ENCODE measurements at places on chromosomes 12 and 14. TPM values are rescaled to one million over a fixed set of nuclear protein-coding genes. Genes with fewer than 3 reads are reported as not detected.

- DNase-seq = no peak
These were observed 14.3 kb downstream of the MCRS1 start for GRCh38 chr12:49553512-49554088.

DNA sequence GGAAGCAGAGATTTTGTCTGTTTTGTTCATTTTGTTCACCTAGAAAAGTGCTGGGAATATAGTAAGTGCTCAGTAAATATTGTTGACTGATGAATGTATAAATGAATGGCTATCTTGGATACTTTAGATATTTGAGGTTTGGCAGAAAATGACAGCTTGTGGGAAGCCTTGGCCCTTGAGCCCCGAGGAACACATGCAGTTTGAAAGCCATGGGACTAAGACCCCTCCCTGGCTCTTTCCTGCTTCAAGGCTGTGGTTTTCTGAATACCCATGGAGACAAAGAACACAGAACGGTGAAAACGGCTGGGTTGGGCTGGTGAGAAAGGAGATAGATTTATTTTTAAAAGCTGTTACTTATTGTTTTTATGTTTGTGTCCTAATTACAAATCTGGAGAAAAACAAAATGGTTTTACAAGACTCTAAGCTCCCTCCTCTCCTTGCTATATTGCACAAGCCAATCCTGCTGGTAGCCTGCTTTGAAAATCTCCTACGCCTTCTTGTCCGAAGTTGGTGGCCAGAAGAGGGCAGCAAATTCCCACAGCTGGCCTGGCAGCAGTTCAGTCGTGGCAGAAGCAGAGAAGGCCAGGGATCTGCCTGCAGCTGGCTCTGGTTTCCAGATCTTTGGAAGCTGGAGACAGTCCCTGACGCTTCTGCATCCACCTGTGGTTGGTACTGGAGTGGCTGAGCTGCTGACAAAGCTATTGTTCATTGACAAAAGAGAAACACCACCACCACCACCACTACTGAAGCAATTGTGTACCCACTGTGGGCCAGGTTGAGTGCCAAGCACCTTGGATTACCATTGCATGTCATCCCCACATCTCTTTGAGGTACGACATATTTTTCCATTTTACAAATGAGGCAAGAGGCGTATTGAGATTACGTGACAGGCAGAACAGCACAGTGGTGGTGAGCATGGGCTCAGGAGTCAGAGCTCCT lies 5.2 kb upstream of the KRT85 start:
- peak; percentile 91 for DNase-seq

DNA sequence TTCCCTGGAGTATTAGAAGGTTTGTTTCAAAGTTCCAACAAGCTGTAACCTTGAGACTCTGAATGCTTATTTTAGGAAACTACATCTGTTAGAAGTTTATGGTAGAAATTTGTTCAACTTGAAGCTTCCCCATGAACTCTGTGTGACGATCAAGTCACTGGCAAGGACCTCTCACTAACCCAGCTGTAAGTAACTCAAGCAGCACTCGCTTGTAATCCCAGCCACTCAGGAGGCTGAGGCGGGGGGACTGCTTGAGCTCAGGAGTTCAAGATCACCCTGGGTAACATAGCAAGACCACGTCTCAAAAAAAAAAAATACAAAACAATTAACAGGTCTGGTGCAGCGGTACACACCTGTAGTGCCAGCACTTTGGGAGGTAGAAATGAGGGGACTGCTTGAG lies 25.6 kb downstream of the TESC start:
- no peak for DNase-seq

The LMNTD1 gene
- not detected for total RNA-seq

- no peak for DNase-seq
These were observed 4.9 kb downstream of the TC2N start for GRCh38 chr14:91862417-91862816.

Data from myocyte (in vitro differentiated cells).